ENCODE measurements at places on chromosomes 2 and 18.

DNA sequence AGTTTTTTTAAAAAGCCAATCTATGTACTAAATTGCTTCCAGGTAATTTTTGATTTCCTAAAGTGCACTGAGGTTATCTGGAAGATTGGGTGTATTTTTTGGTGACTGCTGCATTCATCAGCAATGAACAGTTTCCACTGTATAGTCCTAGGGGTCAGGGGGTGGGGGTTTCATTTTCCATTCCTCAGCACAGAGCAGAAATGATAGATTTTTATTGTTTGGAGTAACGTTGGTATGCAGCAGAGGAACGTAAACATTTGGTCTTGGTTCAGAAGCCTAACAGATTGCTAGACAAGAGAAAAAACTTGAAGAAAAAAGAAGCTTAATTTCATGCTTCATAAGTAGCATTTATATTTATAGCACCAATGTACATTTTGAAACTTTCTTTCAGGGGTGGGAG is 54.9 kb downstream of the ZCCHC2 start:
- no peak for DNase-seq

- DNase-seq: no peak
These were observed 309.6 kb upstream of the SKOR2 start for GRCh38 chr18:47560723-47561715.

GRCh38 chr2:121287146-121287798 is 2.3 kb upstream of the TFCP2L1 start:
- DNase-seq: no peak

DNA sequence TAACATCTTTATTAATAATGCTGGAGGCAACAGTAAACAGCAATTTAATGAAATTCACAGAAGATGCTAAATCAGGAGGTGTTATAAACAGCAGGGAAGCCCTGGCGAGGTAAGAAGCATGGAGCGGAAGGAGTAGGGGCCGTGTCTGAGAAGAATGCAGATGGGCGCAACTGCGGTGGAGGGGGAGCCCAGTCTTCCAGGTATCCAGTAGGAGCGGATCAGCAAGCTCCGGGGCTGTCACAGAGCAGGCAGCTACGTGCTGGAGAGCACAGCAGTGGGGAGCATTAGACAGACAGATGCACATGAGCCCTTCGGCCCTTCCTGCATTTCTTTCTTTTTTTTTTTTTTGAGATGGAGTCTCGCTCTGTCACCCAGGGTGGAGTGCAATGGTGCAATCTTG is 82.3 kb downstream of the SH3RF3 start:
- no peak for DNase-seq

DNA sequence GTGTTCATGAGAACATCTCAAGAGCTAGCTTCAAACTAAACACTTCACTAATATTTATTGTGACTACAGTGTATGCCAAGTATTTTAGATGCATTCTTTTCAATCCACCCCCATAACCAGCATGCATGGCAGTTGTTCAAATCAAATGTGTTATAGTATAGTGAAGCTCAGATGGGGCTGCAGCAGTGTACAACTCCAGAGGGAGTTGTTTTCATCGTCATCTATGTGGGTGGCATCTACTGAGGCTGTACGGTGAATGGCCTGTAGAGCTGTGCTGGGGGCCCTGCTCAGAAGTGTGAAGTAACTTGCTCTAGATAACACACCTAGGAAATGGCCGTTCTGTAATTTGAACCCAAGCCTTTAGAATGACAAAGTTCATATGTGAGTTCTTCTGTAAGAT is 71.8 kb upstream of the LRATD1 start:
- no peak for DNase-seq

DNA sequence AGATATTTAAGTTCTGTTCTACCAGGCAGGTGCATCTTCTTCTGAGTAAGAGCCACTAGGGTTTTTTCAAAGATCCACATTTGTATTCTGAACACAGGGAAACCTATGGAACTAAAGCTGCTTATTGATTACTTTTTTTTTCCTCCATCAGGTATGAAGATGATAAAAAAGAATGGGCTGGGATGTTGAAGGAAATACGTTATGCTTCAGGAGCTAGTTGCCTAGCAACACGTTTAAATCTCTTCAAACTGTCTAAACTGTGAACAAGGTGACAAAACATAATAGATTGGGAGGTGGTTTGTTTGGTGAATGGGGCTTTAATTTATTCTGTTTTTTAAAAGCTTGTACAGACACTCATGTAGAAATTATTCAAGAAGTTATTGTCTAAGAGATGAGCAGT is 15.9 kb downstream of the KLHL41 start:
- DNase-seq: no peak

- DNase-seq: peak; percentile 20
These were observed 32.5 kb upstream of the REG3G start for GRCh38 chr2:78992807-78993517.

DNA sequence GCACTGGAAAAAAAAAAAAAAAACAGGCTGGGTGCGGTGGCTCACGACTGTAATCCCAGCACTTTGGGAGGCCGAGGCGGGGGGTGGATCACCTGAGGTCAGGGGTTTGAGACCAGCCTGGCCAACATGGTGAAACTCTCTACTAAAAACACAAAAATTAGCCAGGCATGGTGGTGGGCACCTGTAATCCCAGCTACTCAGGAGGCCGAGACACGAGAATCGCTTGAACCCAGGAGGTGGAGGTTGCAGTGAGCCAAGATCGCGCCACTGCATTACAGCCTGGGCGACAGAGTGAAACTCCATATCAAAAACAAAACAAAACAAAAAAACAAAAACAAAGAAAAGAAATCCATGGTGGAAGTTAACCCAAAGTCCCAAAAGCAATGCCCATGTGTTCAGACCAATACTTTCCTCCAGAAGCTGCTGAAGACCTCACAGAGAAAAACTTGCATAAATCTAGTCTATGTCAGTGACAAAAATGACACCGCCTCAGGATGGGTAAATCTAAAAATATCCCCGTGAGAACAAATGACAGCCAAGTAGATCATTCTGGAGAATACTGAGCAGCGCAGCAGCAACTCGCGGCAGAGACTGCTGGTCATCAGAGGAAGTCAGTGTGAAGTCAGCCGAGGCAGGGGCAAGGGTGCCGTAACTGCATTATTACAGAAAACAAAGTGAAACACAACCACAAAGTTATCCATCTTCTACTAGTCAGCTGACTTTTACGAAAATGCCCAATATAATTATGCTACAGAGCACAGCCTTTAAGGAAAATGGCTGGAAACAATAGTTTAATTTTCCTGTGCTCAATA is 41.0 kb downstream of the LPIN2 start:
- no peak for DNase-seq

GRCh38 chr18:23189768-23190661 is 54.7 kb downstream of the CABLES1 start:
- DNase-seq: no peak

DNA sequence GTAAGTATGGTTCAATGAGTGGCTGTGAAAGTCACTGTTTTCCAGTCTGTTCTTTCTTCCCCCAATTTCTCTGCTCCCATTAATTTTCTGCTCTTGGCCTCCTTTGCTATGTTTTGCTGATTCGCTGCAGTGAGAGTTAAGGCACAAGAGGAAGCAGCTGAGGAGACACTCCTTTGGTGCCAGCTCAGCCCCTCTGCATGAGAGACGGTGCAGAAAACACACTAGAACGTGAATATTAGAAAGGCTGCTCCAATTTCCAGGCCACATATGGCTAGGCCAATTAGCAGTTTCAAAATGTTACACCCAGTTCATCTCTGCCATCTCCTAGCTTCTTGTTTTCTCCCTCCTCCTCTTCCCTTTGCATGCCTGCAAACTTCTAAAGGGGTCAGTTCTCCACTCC is 38.9 kb downstream of the AKAIN1 start:
- no peak for DNase-seq

GRCh38 chr2:206727287-206727686 is 9.1 kb upstream of the DYTN start:
- no peak for DNase-seq

- no peak for DNase-seq
These were observed 5.4 kb downstream of the METTL21A start for GRCh38 chr2:207619764-207620203.

DNA sequence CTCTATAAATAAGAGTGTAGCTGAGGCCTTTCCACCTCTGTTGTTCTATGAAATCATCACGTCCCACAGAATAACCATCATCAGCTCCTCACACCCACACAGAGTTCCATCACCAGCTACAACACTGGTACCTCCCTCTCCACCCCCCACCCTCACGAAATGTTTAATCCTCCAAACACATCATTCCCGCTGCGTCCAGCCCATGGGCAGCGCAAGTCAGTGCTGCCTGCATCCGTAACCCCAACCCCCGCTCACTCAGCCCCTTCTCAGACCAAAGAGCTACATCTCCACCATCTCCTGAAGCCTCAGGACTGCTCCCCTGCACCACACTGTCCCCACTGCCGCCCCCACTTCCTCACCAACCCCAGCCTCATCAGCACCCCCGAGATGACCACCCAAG is 19.4 kb downstream of the DNMT3A start:
- no peak for DNase-seq

GRCh38 chr2:85887566-85888019 is 1.2 kb downstream of the ST3GAL5 start:
- no peak for DNase-seq

- peak; percentile 62 for DNase-seq
These were observed 232.9 kb downstream of the GULP1 start for GRCh38 chr2:188524519-188525113.

- DNase-seq: no peak
These were observed 145.0 kb downstream of the MCFD2 start for GRCh38 chr2:46770622-46771021.

DNA sequence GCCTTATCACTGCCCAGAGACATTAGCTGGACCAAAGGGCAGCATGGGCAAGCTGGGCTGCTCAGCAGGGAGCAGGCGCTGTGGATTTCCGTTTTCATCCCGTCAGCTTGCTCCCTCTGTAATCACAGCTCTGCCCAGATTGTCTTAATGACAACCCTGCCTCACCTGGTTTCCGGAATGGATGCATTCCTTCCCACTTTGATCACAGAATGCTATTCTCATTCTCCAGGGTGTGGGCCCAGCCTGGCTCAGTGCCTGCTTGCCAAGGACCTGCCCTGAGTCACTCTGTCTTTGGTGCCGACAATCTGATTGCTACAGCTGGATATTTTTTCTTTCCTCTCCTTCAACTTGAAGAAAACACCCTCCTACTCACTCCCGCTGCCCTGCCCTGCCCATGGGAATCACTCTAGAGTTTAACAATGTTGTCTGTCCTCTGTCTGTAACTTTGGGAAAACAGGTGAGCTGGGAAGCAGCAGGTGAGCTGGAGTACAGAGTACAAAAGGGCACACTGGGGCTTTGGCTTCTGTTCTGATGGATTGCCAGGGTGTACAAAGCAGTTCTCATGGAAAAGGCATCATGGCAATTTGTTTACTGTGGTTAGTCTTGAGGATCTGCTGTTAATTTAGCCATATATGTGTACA is 27.2 kb upstream of the FAM136A start:
- DNase-seq: no peak

DNA sequence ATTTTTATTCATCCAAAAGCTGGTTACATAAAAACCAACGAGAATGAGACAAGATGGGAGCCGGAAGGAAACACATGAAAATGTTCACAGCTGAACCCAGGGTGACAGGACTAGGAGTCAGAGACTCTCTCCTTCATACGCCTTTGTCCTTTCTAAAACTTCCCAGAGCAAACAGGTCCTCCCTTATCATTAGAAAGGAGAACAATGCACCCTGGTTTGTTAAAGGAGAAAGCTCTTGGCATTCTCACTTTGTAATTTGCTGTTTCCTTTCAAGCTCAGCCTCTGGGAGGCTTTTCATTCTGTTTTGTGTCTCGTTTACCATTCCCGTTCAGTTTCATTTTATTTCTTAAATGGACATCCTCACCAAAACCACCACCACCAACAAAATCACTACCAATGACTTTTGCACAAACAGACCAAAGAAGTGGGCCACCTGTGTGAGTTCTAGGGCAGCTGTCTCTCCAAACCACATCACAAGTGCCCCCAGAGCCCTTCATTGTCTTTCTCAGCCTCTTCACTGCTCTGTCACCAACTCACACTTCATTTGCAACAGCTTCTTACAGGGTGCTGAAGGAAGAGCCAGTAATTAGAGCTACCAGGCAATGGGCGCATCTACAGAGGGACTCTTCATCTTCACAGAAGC is 105.3 kb downstream of the HDAC4 start:
- DNase-seq: no peak

- DNase-seq: no peak
These were observed 91.7 kb upstream of the TGIF1 start for GRCh38 chr18:3358310-3358709.

GRCh38 chr18:8894823-8895222 is 189.5 kb downstream of the MTCL1 start:
- DNase-seq: no peak

GRCh38 chr18:35875566-35875965 is 96.9 kb upstream of the RMP24 start:
- no peak for DNase-seq

DNA sequence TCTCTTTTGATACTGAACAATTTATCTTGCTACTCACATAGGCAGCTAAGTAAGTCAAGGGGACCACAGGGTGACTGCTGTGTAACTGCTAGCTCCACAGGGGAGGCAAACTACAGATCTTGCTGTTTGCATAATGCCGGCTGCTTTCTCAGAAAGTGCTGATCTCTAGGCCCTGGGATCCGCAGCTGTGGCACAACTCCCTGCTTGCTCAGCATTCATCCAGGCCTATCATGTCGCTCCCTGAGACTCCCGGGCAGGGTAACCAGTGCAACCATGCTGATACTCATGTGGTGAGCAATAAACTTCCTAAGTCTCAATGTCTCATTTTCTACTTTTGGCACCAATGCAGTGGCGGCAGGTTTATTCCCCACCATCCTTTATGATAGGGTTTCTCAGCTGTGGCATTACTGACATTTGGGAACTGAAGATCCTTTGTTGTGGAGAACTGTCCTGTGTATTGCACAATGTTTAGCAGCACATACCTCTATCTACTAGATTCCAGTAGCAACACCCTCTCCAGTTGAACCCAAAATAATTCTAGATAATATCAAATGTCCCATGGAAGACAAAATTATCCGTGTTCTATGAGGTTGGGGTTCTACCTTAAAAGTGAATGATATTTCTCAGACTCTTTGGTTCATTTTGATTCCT is 1101.3 kb downstream of the LRP1B start:
- no peak for DNase-seq

DNA sequence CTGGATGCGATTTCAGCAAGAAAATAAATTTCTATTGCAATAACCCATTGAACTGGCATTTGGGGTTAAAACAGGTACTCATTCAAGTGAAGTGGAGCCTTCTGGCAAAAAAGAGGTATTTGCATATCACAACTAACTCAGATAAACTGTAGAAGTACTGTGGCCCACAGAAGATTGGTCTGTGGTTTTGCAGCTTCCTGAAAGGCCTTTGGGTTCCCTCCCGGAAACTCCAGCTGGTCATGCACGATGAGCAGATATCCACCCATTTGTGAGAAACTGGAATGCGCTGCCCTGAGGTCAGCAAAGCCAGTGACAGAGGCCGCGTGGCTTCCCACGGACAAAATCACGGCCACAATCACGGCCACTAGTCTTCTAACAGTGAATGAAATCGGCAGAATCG is 106.3 kb downstream of the EPHA4 start:
- DNase-seq: no peak

DNA sequence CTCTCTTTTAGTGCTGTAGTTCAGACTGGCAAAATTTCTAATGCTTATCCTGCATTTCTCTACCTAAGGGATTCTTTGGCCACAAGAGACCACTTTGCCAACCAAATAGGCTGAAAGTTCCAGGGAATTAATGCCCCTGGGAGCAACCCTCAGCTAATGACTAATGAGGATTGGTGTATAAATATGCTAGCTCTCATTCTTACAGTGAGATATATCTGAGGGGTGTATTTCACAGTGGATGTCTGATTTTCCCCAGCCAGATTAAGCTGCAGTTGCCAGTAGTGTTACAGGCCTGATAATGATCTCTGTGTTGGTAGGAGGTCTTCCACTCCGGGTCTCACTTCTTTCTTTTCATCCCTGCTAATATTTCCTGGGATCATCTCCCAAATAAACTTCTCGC is 90.4 kb downstream of the GULP1 start:
- DNase-seq: no peak
